Ecto neural progenitor cell (in vitro differentiated cells): ENCODE measurements at places on chromosomes 1 and 21.
A peak's percentile ranks its signal among the peaks of the same experiment; 100 is the strongest.

DNA sequence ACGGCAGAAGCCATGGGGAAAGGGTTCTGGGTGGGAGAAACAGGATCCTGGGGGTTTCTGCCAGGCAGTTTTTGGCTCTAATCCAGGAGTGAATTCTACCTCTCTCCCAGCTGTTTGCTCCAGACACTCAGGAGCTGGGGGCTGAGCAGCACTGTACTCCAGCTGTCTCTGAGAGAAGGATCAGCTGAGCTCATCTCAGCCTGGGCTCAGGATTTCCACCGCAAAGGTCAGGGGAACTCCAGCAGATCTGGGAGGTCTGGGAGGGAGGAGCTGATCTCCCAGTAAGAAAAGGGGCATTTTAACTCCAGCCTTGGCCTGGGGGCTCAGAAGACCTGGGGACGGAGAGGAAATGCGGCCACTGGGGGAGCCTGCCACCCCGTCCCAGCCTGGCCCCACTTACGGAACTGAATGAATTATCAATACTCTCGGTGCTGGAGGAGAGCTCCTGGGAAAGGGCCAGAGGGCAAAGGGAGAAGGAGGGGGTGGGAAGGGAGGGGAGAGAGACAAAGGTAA, 17.3 kb downstream of the PI4KB start:
- peak; percentile 82 for DNase-seq

GRCh38 chr1:16120407-16120806, 35.5 kb downstream of the EPHA2 start:
- no peak for DNase-seq

GRCh38 chr21:15993951-15994350, 264.2 kb downstream of the USP25 start:
- DNase-seq: no peak

- DNase-seq: no peak
These were observed 1321.2 kb downstream of the NCAM2 start for GRCh38 chr21:22319435-22319834.

DNA sequence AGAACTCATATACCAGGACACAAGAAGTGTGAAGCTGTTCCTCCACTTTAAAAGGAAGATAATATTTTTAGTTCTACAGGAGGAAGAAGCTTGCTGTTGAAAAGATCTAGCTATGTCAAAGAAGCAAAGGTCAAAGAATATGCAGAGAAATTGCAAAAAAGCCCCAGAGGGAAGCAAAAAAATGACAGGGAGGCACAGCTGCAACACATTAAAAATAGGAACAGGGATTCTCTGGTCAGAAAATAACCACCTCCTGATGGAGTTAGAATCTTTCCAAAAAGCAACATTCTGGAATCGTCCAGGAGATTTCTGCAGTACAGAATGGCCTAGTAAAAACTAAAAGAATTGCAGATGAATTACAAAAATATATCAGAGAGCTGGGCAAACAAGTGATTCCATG, 238.9 kb upstream of the PRMT6 start:
- DNase-seq: no peak

- DNase-seq: no peak
These were observed 487.6 kb upstream of the CAMK1G start for GRCh38 chr1:209095627-209096595.

DNA sequence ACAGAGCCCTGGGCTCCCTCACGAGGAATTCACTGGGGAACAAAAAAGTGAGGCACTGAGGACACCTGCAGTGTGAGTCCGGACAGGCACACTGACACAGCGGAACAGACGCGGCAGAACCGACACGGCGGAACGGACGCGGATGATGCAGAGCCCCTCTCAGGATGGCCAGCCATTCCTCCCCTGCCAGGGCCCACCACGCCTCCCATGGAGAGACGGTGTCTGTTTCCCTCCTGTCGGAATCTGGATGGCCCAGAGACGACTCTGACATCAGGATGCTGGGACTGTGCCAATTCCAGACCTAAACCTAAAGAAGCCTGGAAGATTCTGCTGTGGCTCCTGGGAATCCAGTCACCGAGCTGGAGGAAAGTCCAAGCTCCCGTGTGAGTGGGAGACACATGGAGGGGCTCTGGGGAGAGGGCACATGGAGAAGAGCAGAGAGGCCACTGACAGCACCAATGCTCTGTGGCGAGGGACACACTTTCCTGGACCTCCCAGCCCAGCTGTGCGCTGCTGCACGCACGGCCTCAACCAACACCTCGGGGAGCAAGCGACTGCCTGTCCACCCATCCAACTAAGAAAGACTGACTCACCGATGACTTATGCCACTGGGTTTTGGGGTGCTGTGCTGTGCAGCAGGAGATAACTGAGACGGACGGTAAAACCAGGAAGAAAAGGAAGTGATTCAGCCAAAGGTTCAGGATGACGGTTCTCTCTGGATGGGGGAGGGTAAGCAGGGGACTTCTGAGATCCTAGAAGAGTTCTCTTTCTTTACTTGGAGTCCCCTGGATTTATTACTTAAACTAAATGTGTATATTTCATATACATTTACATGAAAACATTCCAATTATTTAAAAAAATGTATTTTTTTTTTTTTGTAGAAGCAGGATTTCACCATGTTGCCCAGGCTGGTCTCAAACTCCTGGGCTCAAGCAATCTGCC, 23.3 kb downstream of the ZBTB17 start:
- DNase-seq: no peak

DNA sequence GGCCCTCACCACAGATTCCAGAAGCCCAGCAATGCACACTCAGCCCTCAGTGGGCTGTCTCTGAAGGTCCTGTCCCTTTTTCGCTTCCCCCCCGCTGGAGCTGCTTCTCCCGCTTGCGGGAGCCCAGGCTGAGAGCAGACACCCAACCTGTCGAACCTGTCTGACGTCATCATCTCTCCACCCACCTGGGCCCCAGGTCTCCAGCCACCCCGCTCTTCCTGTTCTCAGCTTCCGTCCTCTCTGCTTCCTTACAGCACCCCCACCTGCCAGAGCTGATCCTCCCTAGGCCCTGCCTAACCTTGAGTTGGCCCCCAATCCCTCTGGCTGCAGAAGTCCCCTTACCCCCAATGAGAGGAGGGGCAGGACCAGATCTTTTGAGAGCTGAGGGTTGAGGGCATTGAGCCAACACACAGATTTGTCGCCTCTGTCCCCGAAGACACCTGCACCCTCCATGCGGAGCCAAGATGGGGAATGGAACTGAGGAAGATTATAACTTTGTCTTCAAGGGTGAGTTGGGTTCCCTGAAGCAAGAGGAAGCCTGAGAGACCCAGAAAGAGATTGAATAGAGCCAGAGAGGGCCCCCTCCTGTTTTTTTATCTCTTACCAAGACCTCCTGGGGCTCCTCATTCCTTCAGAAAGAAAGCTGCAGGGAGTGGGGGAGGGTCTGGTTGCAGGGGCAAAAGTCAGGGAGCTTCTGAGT, at the start of gene RAB25:
RAB25 (plus strand) TSS at position 224 of the 700 bp plus-strand sequence; CDS start at position 465, 241 bp downstream.
- DNase-seq: no peak

- DNase-seq: no peak
These were observed 46.9 kb downstream of the ARHGEF10L start for GRCh38 chr1:17586172-17586964.

GRCh38 chr1:109792056-109792831, 28.5 kb upstream of the EPS8L3 start:
- peak; percentile 80 for DNase-seq

GRCh38 chr1:78090472-78091133, 44.8 kb downstream of the GIPC2 start:
- DNase-seq: no peak

DNA sequence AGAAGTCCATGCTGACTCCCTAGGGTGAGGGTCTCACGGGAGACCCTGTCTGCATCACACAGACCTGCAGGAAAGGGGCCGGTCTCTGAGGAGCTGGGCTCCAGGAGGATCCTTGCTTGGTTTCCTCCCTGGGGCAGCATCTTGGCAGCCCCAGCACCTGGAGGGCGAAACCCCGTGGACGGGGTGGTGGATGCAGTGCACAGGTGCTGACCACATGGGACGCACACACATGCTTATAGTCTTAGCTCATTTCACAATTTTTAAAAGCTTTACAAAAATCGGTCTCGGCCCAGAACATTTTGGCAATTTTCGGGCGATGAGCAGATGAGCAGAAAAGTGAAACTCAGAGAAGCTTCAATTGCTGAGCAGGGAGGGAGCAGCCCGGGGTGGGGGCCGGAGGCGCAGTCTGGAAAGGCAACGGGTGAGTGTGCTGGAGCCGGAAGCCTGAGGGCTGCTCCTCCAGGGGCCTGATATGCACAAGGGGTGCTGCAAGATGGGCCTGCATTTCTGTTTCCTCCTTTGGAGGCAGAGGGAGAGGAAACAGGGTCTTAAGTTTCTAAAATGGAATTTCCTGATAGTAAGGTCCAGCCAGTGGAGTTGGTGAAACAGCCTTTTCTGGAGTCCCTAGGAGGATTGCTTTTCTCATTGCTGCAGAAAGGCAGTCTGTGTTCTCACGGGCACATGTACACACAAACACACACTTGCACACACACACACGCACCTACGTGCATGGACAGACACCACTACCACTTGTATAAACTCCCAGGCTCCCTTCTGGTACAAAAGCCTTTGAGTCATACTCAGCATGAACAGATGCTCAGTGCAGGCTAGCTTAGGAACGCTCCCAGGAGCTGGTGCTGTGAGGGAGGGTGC, 60.6 kb downstream of the SCCPDH start:
- no peak for DNase-seq

GRCh38 chr1:42145389-42145716, 7.9 kb upstream of the GUCA2B start:
- peak; percentile 37 for DNase-seq

DNA sequence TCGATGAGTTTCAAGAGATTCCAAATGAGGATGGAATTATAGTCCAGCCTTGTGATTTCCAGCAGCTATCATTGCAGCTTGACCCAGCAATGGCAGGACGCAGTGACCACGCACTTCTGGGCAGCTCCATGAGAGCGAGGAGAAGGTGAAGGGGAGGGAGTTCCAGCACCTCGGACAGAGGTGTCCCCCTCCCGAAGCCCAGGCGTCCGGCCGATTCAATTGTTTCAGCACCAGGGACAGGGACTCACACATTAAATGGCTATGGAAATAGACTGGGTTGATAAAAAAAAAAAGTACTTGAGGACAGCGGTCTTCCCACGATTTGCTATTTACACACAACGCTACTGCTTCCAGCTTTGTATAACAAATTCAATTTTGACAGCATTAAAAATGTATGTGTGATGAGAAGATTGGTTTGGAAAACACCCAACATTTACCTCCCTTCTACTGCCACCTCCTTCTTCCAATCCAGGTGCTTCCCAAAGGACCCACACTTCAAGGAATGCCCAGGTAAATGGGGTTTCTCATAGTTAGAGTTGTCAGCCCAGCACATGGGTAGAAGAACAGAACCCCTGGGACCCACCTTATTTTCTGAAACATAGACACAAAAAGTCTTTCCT, 71.8 kb downstream of the DISP3 start:
- peak; percentile 89 for DNase-seq

DNA sequence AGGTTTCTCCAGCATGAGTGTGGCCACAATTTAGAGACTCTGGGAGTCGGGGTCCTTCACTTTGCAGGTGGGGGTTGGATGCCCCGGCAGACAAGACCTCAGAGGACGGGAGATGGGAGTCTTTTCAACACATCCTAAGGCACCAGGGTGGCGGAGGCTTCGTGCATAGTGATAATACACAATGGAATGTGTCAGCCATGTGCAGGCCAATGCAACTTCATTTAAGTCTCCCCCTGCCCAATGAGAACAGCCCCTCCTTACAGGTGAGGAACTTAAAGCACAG, 75.9 kb upstream of the IFFO2 start:
- DNase-seq: no peak

DNA sequence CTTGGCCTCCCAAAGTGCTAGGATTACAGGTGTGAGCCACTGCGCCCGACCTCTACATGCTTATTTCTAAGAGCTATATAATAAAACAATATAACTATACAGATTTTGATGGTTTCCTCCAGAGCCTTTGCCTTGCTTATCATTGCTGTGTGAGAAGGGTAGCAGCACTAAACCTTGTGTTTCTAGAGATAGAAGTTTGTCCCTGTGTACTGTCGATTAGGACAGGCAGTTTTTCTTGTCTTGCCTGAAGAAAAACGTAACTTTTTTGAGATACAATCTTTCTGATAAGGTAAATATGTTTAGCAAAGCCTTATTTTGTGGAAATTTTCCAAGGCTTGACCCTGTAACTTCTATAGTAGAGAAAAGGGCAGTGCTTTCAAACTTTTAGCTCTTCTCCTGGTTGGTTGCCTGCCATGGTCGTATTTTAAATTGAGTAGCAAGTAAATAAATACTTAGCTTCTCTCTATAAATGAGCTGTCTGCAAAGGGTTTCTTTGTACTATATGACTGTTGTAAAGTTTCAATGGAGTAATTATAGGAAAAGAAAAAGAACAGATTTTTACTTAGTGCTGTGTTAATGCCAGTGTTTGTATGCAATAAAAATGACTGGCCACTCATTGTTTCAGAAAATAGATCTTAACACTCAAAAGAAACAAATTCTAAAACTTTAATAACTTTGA, 86.4 kb upstream of the CACYBP start:
- no peak for DNase-seq

DNA sequence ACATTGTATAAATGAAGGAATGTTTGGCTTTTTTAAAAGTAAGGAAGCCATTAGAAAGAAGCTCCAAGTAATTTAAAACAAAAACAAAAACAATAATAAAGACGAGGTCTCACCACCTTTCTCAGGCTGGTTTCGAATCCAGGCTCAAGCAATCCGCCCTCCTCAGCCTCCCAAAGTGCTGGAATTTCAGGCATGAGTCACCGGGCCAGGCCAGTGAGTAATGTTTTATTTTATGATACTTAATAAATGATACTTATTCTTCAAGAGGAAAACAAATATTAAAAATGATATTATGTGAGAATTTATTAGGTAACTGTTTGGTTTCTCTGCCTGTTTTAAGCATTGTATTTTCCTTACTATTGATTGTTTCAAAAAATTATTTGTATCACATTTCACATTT, 201.4 kb upstream of the BRINP3 start:
- no peak for DNase-seq

GRCh38 chr1:88509379-88509778, 174.7 kb upstream of the PKN2 start:
- DNase-seq: no peak

DNA sequence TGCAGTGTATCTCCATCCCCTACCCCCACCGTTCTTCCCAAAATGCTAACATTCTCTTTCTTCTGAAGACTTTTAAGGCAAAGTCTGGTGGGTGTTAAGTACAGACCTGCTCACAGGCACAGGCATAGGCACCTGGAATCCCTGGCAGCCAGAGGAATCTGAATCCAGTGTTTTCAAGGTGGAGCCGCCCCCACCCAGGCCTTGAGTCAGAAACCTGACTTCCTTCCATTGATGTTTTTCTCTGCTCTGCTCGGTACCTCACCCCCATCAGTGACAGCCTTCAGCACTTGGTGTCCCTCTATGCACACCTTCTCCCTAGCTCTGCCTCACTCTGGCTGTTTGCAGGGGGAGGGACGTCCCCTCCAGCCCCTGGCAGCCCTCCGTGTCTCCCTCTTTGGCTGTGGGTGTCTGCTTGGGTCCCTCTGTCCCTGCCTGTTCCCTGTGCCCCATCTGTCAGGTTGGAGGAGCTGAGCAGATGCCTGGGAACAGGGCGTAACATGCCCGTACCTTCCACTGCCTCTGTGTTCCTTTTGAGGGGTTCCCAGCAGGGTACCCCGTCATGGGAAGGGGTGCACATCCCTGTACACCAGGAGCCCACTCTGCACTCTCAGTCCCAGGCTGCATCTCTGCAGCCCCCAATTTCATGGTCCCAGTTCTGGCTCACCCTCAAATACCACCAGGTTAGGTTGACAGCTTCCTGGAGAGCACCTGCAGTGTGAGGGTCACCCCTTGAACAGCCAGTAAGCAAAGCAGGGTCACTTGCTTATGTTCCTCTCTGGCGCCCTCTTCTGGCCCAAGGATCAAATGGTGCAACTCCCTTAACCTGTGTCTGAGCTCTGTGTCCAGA, 6.7 kb downstream of the NCDN start:
- DNase-seq: peak; percentile 83

- no peak for DNase-seq
These were observed 132.7 kb downstream of the ACTL8 start for GRCh38 chr1:17887661-17888371.
